ENCODE measurements at places on chromosomes 12 and 14.

DNA sequence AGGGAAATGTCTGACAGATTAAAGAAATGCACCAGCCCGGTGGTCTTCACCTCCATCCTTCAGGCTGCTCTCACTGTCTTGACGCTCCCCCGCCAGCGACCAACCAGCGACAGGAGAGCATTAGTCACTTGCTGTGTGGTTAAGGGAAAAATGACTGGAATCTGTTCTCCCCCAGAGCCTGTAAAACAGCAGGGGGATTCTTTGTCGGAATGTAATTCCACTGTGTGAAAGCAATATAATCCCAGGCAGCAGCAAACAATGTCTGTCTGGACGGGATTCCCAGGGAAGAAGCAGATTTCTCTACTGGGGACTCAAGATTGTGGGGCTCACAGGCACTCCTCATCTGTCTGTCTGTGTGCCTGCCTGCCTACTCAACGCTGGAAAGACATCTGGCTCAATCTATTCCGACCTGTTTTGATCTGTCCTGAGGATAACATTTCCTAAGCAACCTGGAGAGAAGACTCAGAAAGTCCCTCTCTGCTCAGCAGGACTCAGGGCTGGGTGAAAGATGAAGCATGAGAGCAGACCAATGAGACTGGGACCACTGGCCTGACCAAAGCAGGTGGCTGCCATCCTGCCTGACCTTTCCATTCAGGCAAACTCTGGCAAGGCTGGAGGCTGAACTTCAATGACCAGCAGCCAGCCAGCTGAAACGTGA lies 54.6 kb downstream of the NUAK1 start:
- DNase-seq, result no peak

- no peak for DNase-seq
Measured at GRCh38 chr12:42039176-42039575, 105.5 kb downstream of the GXYLT1 start.

DNA sequence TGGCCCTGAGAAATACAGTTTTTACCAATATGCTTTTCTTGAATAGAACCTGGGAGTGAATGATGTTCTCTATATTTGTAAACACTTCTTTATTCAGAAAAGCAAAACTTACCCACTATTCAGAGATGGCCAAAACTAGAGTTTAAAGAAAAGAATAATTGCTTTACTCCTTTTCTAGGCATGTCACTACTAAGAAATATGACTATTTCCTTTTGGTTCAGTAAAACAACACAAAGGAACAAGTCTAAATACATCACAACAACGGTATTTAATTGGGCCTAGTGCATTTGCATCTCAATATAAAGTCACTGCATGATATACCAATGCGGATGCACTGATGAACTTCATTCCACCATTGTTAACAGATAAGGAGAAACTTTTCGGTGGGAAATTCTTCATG lies 207.5 kb downstream of the FOXN3 start:
- no peak for DNase-seq

GRCh38 chr12:15227004-15227679 lies 5.9 kb upstream of the RERG start:
- DNase-seq, result peak; percentile 18

GRCh38 chr14:53461858-53462257 lies 308.7 kb upstream of the DDHD1 start:
- no peak for DNase-seq

- DNase-seq, result no peak
Measured at GRCh38 chr12:16281157-16281556, 3.7 kb upstream of the SLC15A5 start.
